ENCODE measurements at places on chromosomes 12 and 14.

DNA sequence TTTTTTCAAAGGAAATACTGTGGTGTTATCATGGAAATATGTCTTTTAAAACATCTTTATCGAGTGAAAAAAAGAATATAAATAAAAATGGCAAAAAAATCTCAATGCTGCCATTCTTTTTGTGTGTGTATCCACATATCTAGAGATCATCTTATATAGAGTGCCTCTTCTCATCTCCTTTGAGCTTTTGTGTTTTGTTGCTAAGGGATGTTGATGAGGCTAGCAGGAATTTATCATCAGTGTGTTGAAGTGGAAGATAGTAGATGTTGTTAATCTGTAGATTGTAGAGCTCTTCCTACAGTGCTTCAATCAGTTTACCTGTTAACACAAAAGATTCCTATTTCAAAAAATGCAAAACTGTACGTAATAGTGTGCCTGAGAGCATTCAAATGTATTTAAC lies 1738.0 kb upstream of the SEL1L start:
- DNase-seq, result no peak

GRCh38 chr14:93821051-93821450 lies 32.8 kb upstream of the PRIMA1 start:
- DNase-seq, result no peak

GRCh38 chr14:103765526-103765925 lies 49.9 kb downstream of the ZFYVE21 start:
- no peak for DNase-seq

GRCh38 chr14:94867946-94868771 lies 98.2 kb upstream of the GSC start:
- DNase-seq, result no peak

DNA sequence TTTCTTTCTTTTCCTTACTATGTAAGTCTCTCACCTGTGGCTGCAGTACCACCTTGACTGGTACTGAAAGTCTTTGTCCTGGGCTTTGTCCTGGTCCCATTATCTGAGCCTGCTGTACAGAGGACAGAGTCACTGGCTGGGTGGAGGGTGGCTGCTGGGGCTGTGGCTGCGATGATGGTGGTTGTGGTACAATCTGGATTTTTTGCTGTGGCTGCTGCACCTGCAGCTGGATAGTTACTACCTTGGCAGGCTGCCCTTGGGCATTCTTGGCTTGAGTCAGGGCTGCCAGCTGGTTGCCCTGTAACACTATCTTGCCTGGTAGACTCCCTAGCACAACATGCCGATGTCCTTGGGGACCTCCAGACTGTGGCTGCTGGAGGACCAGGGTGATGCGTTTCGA lies 27.0 kb downstream of the CHD8 start:
- no peak for DNase-seq

- DNase-seq, result peak; percentile 36
Measured at GRCh38 chr14:70708717-70709570, 67.2 kb downstream of the TTC9 start.

DNA sequence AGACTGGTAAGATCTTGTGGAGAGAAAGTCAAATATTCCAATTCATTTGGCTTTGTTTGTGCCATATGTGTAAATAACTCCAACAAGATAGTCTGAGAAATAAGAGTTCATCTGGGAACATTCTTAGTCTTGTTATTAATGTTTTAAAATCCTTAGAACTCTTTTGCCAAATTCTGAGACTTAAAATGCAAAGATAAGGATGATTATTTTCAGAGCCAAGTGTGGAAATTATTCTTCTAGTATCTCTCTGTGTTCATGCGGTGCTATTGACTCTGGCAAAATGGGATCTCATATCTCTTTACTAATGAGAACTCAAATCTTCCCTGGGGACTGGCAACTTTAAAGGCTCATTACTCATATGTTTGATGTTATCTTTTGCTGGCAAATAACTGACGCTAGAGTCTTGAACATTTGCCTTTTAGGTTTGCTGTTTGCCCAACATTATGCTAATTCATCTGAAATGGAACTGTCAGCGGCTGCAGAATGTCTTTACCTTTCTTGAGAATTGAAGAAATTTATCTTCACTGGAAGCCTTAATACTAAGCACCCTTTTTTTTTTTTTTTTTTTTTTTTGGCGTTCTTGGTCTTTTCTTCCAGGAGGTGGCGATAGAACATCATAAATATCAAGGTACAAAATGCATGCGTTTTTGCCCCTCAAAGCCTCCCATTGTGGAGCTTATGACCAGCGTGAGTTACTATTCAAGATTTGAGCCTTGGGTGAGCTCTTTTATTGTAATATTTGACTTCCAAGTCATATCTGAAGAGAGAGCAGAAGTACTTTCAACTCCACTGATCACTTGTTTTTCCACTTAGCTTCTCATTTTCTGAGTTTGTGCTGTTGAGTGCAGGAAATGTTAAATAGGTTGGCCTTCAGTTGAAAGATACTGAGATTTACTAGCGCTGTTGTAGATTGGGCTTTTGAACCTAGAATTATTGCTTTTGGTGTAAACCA lies 86.5 kb downstream of the CAND1 start:
- DNase-seq, result peak; percentile 66

- no peak for DNase-seq
Measured at GRCh38 chr12:132327336-132328171, 1.8 kb downstream of the GALNT9 start.

GRCh38 chr12:120625557-120626419 lies 14.6 kb upstream of the CABP1 start:
- no peak for DNase-seq

GRCh38 chr14:98935921-98936320 lies 336.1 kb downstream of the BCL11B start:
- no peak for DNase-seq

DNA sequence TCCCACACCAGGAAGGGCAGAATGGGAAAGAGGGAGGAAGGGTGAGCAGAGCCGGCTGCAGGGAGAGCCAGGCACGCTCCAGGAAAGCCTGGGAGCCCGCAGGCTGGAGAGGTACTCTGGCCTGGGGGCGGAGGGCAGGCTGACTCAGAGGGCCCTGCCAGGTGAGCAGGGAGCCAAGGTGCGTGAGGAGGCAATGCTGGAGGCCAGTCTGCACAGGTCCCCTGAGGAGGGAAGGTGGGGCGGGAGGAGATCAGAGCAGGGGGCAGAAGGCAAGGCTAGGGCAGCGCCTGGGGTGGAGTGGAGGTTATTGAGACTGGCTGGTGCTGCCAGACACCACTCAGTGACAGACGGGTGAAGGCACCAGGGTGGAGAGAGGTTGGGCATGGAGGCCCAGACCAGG lies 385.0 kb downstream of the BCL11B start:
- DNase-seq, result no peak

- DNase-seq, result no peak
Measured at GRCh38 chr12:62230652-62231051, 29.6 kb upstream of the USP15 start.

DNA sequence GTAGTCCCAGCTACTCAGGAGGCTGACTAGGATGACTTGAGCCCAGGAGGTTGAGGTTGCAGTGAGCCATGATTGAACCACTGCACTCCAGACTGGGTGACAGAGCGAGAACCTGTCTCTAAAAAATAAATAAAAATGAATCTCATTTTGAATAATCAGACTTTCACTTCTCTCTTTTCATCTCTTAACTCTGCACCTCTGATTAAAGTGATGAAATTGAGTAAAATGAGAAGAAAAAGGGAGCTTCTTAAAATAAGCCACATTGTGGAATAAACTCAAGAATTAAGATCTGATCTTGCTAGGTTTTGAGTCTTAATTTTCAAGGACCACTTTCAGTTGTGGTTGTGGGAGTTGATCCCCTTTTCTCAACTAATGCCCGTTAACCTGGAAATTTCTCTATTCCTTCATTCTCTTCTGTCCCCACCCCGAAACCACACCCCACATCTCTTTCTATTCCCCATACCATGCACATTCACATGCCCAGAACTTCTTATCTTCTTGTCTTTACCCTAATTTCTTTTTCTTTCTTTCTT lies 70.9 kb upstream of the ETV6 start:
- no peak for DNase-seq

DNA sequence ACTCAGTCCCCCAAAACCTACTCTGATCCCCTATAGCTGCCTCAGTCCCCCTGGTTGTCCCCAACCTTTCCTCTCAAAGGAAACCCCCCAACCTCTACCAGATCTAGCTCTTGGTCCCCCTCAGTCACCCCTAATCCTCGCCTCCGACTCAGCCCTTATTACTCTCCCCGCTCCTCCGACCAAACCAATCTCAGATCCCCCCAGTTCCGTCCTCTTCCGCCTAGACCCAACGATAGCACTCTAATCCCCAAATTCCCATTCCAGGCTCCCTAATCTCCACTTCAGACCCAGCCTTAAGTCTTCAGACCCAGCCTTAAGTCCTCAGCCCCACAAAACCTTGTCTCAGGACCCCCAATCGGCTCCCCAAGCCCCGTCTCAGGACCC lies 612 bp downstream of the VPS37B start:
- no peak for DNase-seq

DNA sequence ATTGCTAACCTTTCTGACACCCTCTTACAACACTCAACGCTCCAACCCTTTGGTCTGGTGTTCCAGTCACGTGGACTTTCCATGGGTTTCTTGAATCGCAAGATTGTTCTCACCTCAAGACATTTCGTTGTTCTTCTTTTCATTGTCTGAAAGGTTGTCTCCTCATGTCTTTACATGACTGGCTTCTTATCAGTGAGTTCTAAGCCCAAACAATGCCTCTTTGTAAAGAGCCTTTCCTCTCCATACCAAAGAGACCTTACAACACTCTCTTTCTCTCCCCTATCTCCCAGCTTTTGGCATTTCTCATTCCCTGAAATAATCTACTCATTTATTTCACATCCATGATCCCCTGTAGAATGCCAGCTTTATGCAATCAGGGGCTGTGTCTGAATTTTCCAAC lies 1144.8 kb downstream of the AACS start:
- DNase-seq, result no peak

DNA sequence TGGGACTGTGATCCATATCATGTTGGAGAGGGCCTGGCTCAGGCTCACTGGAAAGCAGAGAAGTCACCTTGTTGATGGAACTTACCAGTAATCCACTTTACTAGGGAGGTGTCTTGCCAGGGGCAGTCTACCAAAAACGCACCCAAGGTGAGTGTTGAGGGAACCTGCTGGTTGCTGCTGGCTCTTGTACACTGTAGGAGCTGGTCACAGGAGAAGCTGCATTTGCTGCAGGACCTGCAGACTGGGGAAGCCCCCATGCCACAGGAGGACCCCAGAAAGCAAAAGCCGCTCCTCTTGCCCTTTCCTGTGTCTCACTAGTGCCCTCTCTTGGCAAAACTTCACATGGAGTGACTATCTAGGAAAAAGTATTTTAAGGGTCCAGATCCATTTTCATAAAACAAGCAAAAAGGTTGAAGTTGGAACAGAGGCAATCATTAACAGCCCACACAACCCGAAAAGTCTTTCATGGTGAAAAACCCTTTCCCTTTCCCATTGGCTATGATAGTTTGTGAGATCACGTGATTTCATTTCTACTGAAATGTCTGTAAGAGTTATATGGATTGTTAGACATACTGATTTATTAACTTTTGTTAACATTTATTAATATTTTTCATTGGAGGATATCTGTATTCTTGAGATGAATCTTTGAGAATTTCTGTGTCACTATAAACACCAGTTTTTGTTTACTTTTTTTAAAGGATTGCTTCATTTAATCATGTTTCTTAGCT lies 59.2 kb downstream of the RASSF8 start:
- DNase-seq, result no peak

- DNase-seq, result no peak
Measured at GRCh38 chr14:50010752-50011151, 105.6 kb downstream of the VCPKMT start.

DNA sequence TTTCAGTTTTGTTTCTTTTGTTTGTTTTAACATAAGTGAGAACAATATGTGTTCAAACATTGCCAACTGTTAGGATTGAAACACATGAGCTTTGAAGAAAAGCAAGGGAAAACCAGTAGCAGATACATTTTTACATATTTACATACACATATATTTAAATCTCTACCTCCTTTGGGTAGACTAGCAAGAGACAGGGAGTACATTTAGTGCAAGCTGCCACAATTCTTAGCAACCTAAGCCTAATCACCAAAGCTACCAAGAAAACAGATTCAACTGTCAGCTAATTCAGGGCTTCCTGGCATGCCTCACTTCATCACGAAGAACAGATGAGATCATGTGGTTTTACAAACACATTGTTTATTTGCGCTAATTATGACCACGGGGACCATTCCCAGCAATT lies 143.1 kb downstream of the PRIMA1 start:
- DNase-seq, result no peak
